NCI-H524 (cell line): ENCODE measurements at places on chromosomes 4 and X.

DNA sequence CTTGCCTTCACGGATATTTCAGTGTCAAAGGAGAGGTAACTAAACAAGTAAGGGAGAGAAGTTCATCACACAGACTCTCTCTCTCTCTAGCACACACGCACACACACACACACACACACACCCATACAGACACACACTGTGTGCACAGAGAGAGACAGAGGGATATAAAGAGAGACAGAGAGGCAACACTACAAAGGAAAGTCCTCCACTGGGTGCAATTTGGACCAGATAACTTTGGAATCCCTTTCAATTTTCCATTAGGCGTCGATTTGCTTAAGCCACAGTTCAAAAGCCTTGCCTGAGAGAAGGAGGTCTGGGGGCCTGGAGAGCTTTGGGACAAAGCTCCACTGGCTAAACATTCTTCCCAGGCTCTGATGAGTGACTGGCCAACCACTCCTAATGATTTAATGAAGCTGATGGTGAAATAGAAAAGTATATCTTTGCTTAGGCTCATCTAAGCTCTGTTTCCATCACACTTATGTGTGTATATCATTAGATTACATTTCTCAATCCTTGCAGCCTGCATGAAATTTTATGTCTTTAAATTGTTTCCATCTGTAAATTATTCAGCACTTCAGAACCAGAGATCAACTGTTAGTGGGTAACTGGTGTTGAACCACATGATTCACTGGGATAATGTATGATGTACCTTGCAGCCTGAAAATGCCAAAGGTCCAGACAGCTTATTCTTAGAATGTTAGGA, 180.8 kb downstream of the MAGEB17 start:
- no peak for DNase-seq

GRCh38 chr4:150419939-150420338, 162.0 kb upstream of the MAB21L2 start:
- DNase-seq, result no peak

GRCh38 chr4:154610582-154610981, 1.9 kb downstream of the FGG start:
- DNase-seq, result no peak

GRCh38 chrX:26160301-26160700, at the start of gene MAGEB6B:
TSS of gene MAGEB6B (plus strand) at chrX:26160601. CDS start at chrX:26160601, 0 bp downstream.
- DNase-seq, result no peak

GRCh38 chrX:153924149-153924861, 1.8 kb downstream of the ARHGAP4 start:
- peak; percentile 76 for DNase-seq

DNA sequence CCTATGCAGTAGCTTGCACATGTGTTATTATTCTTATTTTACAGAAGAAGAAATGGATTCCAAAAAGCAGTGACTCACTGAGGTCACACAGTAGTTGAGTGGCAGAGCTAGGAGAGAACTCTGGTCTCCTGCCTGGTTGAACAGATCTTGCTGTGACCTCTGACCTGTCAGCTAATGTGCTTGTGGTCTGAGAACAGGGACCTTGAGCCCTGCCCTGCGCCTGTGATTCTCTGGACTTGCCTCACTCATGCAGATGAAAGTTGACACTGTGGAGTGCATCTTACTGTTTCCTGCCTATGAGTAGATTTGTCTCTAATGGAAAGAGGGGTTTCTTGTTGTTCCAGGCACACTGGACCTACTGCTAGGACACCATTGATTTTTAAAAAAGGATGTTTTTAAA, 32.3 kb downstream of the ETNPPL start:
- no peak for DNase-seq

- no peak for DNase-seq
These were observed 11.3 kb downstream of the CETN2 start for GRCh38 chrX:152819266-152819665.

GRCh38 chr4:183571350-183571941, 66.6 kb downstream of the ING2 start:
- peak; percentile 46 for DNase-seq

GRCh38 chr4:61320631-61321030, 120.5 kb downstream of the ADGRL3 start:
- no peak for DNase-seq

- no peak for DNase-seq
These were observed 113.6 kb downstream of the NFKB1 start for GRCh38 chr4:102614801-102615200.

GRCh38 chr4:40335525-40335894, 377 bp downstream of the CHRNA9 start:
- no peak for DNase-seq

DNA sequence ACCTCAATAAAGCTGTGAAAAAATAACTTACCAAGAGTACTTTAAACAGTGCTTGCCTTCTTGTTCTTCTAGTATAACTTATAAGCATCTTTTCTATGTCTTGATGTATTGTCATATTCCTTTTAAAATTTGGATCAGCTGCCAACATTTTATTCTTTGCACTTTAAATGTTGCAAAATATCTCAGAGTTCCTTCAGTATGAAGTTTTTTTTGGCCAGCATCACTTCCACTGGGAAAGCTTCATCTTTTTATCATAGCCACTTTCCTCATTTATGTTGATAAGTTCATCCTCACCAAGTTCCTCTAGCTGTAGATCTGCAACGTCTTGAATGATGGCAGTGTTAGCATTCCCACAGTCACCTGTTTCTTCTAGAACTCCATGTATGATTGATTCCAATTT, 24.2 kb downstream of the CXorf58 start:
- no peak for DNase-seq

DNA sequence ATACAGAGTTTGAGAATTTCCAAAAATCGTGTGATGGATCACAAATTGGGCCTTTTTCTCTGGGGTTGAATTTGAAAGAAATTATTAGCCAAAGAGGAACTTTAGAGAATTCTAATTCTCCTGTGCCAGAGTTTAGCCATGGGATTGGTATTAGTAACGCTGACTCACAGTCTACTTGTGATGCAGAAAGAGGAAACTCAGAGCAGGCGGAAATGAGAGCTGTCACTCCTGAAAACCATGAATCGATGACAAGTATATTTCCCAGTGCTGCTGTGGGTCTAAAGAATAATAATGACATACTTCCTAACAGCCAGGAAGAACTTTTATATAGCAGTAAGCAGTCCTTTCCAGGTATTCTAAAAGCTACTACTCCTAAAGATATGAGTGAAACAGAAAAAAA, 64.9 kb downstream of the N4BP2 start:
- no peak for DNase-seq

- no peak for DNase-seq
These were observed 98.9 kb upstream of the BMP3 start for GRCh38 chr4:80931631-80932081.

- DNase-seq, result no peak
These were observed 136.2 kb downstream of the ELOVL6 start for GRCh38 chr4:110062166-110062565.

DNA sequence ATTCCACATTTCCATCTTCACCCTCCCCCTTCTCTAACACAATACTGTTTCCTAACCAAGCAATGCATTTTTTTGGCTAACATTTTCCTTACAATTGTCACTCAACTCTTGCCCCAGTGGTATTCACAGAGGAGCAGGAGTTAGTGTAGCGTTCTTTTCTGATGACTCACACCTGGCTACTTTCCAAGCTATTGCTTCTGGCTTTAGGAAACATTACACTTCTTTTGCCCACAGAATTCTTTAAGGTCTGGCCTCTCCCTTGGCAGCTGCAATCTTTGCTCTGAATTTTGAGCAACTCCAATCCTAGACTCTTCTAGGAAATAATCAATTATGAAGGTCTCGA, 27.5 kb upstream of the PDGFC start:
- DNase-seq, result peak; percentile 9

- no peak for DNase-seq
These were observed 94.7 kb upstream of the NAP1L5 start for GRCh38 chr4:88792268-88792781.

DNA sequence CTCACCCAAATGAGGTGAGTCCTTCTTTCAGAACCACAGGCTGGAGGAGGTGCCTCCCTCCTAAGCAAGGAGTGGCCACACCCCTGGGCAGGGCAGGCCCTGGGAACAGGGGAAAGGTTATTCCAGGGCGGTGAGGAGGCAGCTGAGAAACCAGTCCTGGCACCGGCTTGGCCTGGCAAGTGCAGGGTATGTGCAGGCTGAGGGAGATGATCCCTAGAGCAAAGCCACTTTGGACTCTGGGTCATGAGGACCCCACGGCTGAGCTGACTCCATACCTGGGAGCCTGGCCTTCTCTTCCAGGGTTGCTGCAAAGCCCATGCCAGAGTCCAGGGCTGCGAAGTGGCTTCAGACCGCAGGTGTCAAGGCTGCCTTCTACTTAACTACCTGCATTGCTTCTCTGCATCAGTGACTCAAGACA, 49.5 kb upstream of the HELT start:
- DNase-seq, result no peak

- no peak for DNase-seq
These were observed 48.0 kb upstream of the TMEM154 start for GRCh38 chr4:152727784-152728183.

DNA sequence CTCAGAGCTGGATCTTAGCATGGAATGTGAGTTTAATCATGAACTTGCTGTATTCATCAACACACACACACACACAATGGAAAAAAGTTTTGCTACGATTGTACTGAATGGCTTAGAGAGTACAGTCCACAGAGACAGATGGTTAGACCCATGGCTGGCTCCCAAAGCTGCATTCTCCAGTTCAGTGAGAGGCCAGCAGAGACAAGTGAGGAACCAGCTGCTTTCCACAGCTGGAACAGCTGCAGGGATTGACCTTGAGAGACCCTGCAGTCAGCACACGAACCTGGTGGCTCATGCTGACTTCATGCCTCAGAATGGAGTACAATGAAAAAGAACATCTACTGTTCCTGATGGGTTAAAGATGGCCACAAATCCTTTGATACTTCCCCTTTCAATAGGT, 94.5 kb downstream of the DHX15 start:
- DNase-seq, result no peak

DNA sequence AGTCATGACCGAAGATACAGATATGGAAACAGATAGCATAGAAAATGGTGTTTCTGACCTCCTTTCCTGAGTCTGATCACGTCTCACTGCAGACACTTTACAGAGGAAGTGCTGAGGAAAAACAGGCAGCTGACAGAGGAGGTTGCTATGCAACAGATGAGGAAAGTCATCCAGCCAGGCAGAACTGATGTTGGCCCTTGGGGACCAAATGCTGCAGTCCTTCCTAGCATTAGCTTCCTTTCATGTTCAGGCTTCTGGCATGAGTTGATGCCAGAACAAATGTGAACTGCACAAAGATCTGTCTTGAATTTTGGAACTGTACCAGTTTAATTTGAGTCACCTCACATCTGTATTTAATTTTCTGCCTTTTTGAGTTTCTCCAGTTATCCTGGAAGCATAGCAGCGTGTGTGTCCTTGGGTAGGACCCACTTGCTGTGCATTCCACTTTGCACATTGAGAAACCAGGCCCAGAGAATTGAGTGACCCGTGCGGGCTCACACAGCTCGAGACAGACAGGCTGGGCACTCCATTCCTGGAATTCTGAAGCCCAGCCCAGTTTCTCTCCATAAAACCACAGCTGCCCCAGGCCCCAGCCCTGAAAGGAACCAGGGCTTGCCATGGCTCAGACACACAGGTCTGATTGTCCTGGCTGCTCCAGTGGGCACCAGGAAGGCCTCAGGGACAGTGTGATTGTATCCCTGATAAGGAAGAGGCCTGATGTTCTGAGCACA, 1.4 kb upstream of the MAGED1 start:
- DNase-seq, result no peak

DNA sequence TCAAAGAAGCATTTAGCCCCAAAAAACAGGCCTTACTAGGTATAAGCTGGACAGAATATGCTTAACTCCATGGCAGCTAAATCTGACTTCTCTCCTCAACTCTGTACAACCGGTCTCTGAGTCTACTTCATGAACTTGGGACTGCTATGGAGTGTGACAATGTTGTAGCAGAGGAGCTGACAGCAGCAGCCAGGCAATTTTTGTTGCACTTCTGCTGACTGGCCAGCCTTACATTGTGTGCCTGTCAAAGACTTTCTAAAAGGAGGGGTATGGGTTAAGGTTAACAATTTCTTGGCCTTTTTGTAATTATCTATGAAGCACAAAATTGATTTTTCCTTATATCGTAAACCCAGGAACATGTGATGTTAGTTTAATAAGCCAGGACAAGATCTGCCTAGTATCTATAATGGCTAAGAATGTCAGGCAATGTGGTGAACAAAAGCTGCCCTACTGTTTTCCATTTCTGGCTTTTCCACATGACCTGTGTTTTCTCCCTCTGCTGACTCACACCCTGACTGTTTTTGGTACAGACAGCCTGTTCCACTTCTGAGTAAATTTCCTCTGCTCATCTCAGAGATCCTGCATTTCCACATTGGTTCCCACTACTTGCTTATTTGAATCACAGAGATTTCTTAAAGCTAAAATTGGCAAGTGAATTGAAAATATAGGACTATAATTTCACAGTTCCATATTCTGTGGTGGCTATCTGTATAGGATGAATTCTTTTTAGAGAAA, 9.3 kb downstream of the NOX1 start:
- DNase-seq, result no peak

DNA sequence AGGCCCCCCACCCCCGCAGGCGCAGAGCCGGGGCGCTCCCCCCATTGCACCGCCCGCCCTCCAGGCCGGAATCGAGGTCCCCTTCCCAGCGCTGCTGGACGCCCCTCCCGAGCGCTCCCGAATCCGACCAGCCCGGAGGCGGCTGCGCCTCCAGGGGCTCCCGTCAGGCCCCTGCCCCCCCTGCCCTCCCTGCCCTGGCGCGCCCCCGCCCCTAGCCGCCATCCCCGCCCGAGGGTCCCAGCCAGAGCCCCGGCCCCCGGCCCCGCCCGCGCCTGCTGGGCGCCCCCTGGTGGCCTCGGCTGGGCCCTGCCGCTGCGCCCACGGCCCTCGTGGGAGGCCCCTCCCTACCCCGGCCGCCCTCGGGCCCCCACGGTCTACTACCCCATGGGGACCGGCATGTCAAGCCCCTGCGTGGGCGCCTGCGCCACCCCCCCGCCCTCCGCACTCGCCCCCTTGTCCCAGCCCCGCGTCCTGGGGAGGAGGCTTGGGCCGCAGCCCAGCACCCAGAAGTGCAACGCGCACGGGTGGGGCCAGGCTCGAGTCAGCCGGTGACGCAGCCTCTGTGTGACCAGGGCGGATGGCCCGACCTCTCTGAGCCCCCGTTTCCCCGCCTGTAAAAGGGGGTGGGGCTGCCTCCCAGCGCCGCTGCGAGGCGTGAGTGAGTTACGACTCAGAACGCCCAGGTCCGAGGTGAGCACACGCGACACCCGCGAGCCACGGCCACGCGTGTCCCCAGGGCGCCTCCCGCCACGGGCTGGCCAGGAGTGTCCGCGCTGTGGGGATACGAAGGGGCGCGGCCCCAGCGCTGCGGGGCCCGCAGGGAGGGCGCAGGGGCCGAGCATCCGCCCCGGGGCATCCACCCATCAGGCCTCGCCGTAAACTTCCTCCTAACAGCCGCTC, 104.9 kb downstream of the FAM53A start:
- DNase-seq, result no peak

DNA sequence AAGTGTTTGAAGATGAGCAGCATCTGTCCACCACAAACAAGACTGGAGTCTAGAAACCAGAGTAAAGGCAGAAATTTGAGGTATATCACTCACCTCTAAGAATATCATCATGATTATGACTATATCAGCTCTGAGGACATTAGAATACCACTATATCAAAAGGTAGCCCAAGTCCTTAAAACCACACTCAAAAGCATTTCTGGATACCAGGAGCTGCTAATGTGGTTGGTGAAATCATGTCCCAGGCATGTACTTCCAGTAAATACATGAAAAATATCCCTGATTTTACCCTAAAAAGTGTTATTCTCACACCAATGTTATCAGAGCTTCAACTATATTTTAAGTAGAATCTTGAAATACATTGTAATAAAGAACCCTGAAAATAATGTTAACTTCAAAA, 136.3 kb upstream of the SMAD1 start:
- DNase-seq, result no peak
